Frontal cortex (tissue), 4 donors: ENCODE measurements at places on chromosomes 3 and 15.

- peak; percentile 66 for DNase-seq
These were observed 109.3 kb downstream of the SHQ1 start for GRCh38 chr3:72738752-72739530.

DNA sequence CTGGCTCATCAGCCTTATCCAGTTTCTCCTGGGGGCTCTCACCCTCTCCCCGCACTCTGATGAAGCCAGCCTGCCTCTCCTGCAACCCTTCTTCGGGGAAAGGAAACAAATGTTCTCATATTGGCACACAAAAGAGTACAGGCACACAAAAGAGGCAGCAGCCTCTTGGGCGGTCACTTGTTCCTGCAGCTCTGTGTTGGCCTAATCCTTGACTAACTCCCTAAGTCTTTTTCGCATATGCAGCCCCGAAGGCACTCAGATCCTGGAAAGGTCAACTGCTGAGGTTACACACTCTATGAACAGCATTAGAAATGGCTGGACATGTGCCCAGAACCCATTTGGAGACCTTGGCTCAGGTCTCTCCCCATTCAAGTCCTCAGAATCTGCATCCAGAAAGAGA, 7.4 kb upstream of the CAMP start:
- no peak for DNase-seq

GRCh38 chr3:187889601-187890404, 144.5 kb upstream of the BCL6 start:
- DNase-seq, result peak; percentile 26

GRCh38 chr3:146803745-146804144, 198.6 kb upstream of the PLSCR5 start:
- DNase-seq, result no peak

DNA sequence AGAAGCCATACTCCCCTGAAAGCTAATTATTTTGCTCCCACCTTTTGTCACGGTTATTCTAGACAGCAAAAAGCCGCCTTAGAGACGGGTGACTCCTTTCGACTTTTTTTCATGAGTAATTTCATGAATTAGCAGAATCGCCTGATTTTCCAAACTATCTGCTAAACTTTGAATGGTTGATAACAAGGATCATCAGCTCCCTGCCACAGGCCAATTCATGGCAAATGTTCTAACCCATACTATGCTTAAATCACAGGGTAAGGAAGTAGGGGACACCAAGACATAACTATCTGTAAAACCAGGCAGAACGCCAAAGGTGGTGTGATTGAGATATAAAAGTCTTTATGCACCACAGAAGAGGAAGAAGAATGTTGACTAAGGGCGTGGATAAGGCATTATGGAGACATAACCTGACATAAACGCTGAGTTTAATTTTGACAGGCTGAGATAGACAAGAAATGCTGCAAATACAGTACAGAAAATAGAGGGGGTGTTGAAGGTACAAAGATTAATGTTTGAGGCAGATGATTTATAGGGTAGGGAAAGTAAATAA, 891 bp upstream of the DMXL2 start:
- DNase-seq, result no peak

DNA sequence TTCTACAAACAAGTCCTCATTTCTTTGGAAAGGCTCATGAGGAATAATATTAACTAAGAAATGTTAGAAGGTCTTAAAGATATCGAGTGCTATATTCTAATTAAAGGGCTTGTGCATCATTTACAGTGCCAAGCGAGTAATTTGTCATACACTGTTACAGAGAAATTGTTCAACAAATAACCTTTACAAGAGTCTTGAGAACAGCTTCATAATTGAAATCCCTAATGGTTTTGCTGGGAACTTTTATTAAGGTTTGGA, 209.5 kb downstream of the MECOM start:
- no peak for DNase-seq
